Thoracic aorta (tissue), 2 donors: ENCODE measurements at places on chromosomes 7 and 10. TPM values are rescaled to one million over a fixed set of nuclear protein-coding genes. Genes with fewer than 3 reads are reported as not detected.
A peak's percentile ranks its signal among the peaks of the same experiment; 100 is the strongest.

FGF8 gene
- not detected for total RNA-seq

PRSS37 gene
- not detected for total RNA-seq

PPP1R17 gene
- total RNA-seq = not detected

CYP3A5 gene
- total RNA-seq = 3.5 TPM

RP9 gene
- total RNA-seq = 7.6 TPM

HABP2 gene
- total RNA-seq = not detected

SH2B2 gene
- total RNA-seq = 30.2 TPM

LRRC4 gene
- 2.2 TPM for total RNA-seq

STEAP2 gene
- total RNA-seq = 27.7 TPM

DNA sequence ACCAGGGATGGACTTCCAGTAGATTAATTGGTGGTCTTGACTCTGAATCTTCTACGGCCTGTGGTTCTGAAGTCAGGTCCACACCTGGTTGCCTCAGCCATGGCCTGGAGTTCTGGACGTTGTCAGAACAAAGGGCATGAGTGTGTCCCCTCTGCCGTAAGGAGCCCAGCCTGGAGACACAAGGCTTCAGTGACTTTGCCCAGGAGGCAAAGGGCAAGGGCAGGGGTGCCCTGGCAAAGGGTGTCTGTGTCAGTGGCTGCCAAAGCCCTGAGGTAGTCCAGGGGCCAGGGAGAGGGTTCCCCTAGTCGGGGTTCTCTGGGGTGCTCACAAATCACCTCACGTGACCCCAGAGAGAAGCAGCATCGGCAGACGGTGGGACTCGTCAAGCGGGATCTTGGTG, 273.2 kb upstream of the ZNF32 start:
- no peak overlapping the region for H3K4me3 ChIP-seq
- H3K4me1 ChIP-seq = no peaks in the 10 kb centered on the region
- no peaks in the 10 kb centered on the region for H3K36me3 ChIP-seq
- no peak for DNase-seq
- H3K27ac ChIP-seq = no peak overlapping the region
- H3K27me3 ChIP-seq = no peaks in the 10 kb centered on the region

DNA sequence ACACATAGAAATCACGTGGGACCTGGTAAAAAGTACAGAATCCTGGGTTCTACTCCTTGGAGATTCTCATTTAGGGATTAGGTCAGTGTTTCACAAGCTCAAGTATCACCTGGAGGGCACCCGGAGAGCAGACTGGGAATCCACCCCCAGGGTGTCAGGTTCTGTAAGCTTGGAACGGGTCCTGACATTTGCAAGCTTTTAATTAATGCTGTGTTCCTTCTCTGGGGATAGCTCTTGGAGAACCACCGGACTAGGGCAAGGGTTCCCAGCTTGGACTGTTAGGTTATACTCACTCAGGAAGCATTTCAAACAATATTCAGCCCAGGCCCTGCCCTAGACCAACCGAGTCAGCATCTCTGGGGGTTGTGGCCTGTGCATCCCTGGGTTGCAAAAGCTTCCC, 23.0 kb downstream of the TCF7L2 start:
- H3K27ac ChIP-seq = no peak overlapping the region
- no peak overlapping the region for H3K4me3 ChIP-seq
- H3K27me3 ChIP-seq = no peaks in the 10 kb centered on the region
- no peak for DNase-seq
- H3K4me1 ChIP-seq = no peaks in the 10 kb centered on the region
- peaks cover 11% of the 10 kb centered on the region for H3K36me3 ChIP-seq

- DNase-seq = no peak
- no peak overlapping the region for H3K4me3 ChIP-seq
- H3K27me3 ChIP-seq = no peaks in the 10 kb centered on the region
- no peaks in the 10 kb centered on the region for H3K36me3 ChIP-seq
- peaks cover 4% of the 10 kb centered on the region for H3K4me1 ChIP-seq
- H3K27ac ChIP-seq = no peak overlapping the region
These were observed 109.8 kb upstream of the NOBOX start for GRCh38 chr7:144513334-144513733.

DNA sequence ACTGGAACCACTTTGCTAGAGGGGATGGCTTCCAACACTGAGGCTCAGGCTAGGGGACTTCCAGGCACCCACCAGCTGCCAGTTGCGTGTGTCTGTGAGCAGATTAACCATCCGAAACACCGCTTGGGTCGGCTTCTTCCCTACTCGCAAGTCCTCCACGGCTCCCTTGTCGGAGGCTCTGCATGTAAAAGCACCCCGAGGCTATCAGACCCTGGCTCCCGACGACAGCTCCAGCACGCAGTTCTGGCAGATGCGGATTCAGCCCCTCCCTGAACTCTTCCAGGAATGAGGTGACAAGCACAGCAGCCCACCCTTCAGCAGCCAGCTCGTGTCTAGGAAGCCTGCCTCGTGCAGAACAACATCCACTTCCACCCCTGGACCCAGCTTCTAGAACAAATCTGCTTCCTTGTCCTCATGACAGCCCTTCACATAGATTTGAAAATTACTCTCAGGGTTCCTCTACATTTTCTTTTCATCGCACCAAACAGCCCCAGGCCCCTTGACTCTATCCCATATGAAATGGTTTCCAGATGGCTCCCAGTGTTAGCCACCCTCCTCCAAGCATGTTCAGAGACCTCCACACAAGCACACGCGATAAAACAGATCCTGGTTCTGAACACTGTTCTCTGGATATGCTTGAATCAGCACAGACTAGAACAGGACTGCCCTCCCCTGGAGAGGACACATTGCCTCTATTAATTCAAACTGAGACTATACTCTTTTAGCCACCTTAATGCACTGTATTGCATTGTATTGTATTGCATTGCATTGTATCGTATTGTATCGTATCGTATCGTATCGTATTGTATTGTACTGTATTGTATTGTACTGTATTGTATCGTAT, 44.6 kb downstream of the SLIT1 start:
- no peaks in the 10 kb centered on the region for H3K36me3 ChIP-seq
- no peaks in the 10 kb centered on the region for H3K4me1 ChIP-seq
- no peak for DNase-seq
- H3K4me3 ChIP-seq = no peak overlapping the region
- H3K27ac ChIP-seq = no peak overlapping the region
- H3K27me3 ChIP-seq = no peaks in the 10 kb centered on the region

GRCh38 chr7:120628251-120628650, 229.7 kb downstream of the TSPAN12 start:
- H3K27ac ChIP-seq = no peak overlapping the region
- no peak overlapping the region for H3K4me3 ChIP-seq
- H3K4me1 ChIP-seq = no peaks in the 10 kb centered on the region
- H3K36me3 ChIP-seq = no peaks in the 10 kb centered on the region

DNA sequence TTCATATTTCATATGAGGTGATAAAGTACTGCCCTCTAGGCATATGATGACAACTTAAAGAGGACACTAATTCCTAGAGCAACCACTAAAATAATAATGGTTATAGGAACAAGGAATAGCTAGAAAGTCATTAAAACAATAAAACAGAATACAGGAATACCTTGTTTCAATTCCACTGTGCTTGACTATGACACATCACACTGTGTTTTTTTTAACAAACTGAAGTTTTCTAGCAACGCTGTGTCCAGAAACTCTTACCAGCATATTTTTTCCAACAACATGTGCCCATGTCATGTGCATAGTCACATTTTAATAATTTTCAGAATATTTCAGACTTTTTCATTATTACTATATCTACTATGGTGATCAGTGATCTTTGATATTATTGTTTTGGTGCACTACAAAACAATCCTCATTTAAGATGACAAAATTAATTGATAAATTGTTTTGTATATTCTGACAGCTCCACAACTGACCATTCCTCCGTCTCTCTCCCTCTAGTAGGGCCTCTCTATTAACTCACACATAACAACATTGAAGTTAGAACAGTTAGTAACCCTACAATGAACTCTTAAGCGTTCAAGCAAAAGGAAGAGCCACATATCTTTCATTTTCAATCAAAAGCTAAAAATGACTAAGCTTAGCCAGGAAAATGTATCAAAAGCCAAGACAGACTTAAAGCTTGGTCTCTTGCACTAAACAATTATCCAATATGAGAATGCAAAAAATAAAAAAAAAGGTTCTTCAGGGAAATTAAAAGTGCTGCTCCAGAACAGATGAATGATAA, 85.8 kb downstream of the SNX13 start:
- H3K27ac ChIP-seq = no peak overlapping the region
- no peaks in the 10 kb centered on the region for H3K4me1 ChIP-seq
- no peaks in the 10 kb centered on the region for H3K27me3 ChIP-seq

DNA sequence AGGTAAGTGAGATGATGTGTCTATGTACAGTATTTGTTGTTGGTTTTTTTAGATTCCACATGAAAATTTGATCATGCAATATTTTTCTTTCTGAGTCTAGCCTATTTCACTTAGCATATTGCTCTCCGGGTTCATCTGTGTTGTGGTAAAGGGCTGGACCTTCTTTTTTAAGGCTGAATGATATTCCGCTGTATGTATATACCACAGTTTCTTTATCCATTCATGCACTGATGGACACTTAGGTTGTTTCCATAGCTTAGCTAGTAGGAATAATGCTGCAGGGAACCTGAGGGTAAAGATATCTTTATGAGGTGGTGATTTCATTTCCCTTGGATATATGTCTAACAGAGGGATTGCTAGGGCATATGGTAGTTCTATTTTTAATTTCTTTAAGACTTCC, 80.8 kb downstream of the FAM107B start:
- no peaks in the 10 kb centered on the region for H3K36me3 ChIP-seq
- no peak for DNase-seq
- no peak overlapping the region for H3K27ac ChIP-seq
- no peaks in the 10 kb centered on the region for H3K27me3 ChIP-seq
- no peak overlapping the region for H3K4me3 ChIP-seq
- no peaks in the 10 kb centered on the region for H3K4me1 ChIP-seq

GRCh38 chr7:112206991-112207592, 597 bp downstream of the ZNF277 start:
- no peak for DNase-seq
- no peaks in the 10 kb centered on the region for H3K27me3 ChIP-seq
- H3K27ac ChIP-seq = peak overlapping the region; percentile 56
- peak overlapping the region; percentile 87 for H3K4me3 ChIP-seq
- H3K36me3 ChIP-seq = no peaks in the 10 kb centered on the region

DNA sequence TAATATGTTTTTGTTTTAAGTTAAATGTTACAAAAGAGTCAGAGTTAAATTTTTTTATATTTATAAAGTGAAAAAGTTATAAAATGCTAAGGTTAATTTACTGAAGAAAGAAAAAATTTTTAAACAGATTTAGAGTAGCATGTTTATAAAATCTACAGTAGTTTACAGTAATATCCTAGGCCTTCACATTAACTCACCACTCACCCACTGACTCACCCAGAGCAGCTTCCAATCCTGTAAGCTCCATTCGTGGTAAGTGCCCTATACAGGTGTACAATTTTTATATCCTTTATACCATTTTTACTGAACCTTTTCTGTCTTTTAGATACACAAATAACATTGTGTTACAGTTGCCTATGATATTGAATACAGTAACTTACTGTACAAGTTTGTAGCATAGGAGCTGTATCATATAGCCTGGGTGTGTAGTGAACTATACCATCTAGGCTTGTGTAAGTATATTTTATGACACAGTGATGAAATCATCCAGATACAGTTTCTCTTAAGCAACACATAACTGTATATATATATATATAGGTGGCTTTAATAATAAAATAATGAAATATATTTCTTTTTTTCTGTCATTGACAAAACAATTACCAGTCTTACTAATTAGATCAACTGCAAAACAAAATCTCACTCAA, 79.6 kb downstream of the PTEN start:
- H3K4me3 ChIP-seq = no peak overlapping the region
- no peaks in the 10 kb centered on the region for H3K27me3 ChIP-seq
- H3K4me1 ChIP-seq = peaks cover 32% of the 10 kb centered on the region

- peaks cover 5% of the 10 kb centered on the region for H3K36me3 ChIP-seq
- H3K4me3 ChIP-seq = no peak overlapping the region
- no peaks in the 10 kb centered on the region for H3K27me3 ChIP-seq
- H3K4me1 ChIP-seq = no peaks in the 10 kb centered on the region
These were observed 27.1 kb downstream of the ZNF800 start for GRCh38 chr7:127365164-127365956.

GRCh38 chr7:18357691-18358090, 137.9 kb upstream of the HDAC9 start:
- H3K36me3 ChIP-seq = no peaks in the 10 kb centered on the region
- peaks cover 15% of the 10 kb centered on the region for H3K4me1 ChIP-seq
- no peak overlapping the region for H3K4me3 ChIP-seq
- H3K27me3 ChIP-seq = no peaks in the 10 kb centered on the region
- DNase-seq = no peak

GRCh38 chr7:69018200-69018599, 580.1 kb upstream of the AUTS2 start:
- DNase-seq = no peak
- H3K27me3 ChIP-seq = no peaks in the 10 kb centered on the region
- no peak overlapping the region for H3K27ac ChIP-seq
- H3K36me3 ChIP-seq = no peaks in the 10 kb centered on the region
